HS-5 (cell line): ENCODE measurements at places on chromosomes 4 and X.

DNA sequence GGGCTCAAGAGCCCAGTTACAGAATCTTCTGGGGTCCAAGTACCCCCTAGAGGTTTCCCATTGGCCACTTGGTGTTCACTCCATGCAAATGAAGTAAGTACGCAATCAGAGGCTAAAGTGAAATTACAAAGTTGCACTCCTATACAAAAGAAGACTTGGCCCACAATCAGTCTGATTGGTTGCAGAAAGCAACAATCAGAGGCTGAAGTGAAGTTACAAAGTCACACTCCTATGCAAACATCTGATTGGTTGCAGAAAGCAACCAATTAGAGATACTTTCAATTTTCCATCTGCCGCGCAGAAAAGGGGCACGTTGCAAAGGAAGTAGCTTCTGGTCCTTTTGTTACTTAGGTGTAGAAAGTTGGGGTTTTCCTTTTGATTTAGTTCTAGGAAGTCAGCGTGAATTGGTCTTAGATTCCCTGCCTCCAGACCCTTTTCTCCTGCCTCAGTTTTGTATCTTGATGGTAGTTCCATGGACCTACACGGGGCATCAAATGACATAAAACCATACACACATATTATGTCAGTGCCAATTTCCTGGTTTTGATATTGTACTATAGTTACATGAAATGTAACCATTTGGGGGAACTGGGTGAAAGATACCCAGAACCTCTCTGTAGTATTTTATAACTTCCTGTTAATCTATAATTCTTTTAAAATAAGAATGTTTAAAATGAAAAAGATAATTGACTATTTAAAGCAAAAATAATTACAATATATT lies 12.4 kb upstream of the PIN4 start:
- no peak for DNase-seq

DNA sequence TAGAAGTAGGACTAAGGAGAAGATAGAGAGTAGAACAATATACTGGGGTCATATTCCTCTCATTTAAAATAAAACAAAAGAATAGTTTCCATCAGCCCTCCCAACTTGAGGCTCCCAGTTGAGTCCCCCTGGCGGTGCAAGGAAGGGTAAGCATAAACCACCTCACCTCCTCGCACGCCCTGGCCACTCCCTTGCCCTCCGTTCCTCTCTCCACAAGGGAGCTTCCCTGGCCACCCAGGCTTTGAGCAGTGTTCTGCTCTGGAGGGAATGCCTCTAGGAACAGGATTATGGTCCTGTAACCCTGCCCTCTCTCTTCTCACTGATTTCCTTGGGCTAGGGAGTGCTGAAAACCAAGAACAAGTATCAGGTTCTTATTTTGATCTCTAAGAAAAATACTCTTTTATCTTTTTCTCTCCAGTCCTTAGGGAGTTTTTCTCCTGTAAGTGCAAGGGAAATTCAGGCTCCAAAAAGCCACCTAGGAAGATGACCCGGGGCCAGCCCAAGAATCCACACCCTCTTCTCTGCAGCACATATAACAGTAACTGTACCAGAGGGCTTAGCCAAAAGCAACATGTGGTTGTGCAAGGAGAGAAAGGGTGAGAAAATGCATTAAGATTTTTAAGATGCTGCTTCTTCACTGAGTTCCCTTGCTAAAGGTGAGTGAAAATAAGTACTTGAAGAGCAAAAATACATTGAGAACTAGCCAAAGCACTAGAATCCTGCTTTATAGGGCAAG lies 69.9 kb downstream of the USP38 start:
- DNase-seq: no peak

DNA sequence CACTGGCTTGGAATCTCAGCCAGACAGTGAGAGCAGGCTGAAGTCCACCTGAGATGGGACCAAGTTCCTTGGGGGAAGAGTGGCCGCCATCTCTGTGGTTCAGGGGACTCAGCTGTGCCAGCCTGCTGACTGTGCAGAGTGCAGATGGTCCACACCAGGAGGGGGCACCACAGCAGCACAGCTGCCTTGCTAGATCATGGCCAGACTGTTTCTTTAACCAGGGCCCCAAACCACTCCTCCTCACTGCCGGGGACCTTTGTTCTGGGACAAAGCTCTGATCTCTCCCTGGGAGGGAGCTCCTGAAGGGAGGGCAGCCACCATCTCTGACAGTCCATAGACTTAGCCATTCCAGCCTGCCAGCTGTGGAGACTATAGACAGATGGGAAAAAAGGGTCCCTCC lies 2189.6 kb downstream of the PCDH7 start:
- no peak for DNase-seq

GRCh38 chrX:4547213-4547836 lies 833.9 kb upstream of the PRKX start:
- no peak for DNase-seq

DNA sequence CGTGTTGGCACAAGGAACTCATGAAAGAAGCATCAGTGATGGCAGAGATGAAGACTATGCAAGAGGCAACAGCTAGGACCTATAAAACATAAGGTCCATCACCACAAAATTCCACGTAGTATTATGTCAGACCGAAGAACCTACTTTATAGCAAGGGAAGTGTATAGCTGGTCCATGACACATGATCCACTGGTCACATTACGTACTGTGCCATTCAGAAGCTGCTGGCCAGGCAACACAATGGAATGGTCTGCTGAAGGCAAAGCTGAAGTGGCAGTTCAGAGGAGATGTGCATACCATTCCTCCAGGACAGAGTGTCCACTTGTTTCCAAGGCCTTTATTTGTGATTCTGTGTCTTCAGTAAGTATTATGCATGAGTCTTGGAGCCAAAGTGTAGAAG lies 215.5 kb upstream of the UGT8 start:
- no peak for DNase-seq

- no peak for DNase-seq
Observed at GRCh38 chr4:53785996-53786395, 194.7 kb upstream of the LNX1 start.

GRCh38 chr4:82473621-82474164 lies 43.3 kb downstream of the ENOPH1 start:
- DNase-seq: no peak

GRCh38 chr4:184713887-184714286 lies 20.0 kb downstream of the CENPU start:
- DNase-seq: no peak

GRCh38 chr4:57020467-57021101 lies 41.9 kb downstream of the POLR2B start:
- peak; percentile 72 for DNase-seq

GRCh38 chr4:179095585-179096221 lies 1653.5 kb upstream of the AGA start:
- DNase-seq: no peak

- DNase-seq: no peak
Observed at GRCh38 chr4:183435803-183436202, 8.6 kb upstream of the CDKN2AIP start.

DNA sequence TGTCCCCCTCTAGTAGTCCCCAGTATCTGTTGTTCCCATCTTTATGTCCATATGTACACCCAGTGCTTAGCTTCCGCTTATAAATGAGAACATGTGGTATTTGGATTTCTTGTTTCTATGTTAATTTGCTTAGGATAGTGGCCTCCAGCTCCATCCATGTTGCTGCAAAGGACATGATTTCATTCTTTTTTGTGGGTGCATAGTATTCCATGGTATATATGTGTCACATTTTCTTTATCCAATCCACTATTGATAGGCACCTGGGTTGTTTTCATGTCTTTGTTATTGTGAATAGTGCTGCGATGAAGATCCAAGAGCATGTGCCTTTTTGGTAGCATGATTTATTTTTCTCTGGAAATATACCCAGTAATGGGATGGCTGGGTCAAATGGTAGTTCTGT lies 6.3 kb downstream of the RAP1GDS1 start:
- no peak for DNase-seq

DNA sequence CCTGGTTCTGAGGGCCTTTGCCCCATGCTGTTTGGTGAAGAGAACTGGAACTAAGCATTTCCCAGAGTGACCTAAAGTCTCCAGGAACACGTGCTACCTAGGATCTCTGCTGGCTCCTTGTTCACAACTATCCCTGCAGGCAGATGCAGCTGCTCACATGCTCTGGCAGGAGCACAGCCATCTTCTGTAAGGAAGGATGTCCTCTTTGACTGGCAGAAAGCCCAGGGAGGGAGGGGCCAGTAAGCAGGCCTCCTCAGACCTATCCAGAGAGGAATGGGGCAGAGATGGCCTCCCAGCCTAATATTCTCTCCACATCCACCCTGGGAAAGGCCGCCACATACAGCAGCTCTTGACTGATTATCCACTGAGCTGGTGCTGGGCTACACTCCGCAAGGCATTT lies 142.8 kb upstream of the EOLA2 start:
- no peak for DNase-seq

- no peak for DNase-seq
Observed at GRCh38 chr4:2832309-2832980, 11.2 kb upstream of the ADD1 start.

- DNase-seq: no peak
Observed at GRCh38 chr4:41632481-41633073, 94.6 kb downstream of the LIMCH1 start.

- no peak for DNase-seq
Observed at GRCh38 chrX:7050271-7050670, 97.2 kb upstream of the STS start.

- DNase-seq: no peak
Observed at GRCh38 chr4:7623468-7623867, 188.7 kb upstream of the PSAPL1 start.

DNA sequence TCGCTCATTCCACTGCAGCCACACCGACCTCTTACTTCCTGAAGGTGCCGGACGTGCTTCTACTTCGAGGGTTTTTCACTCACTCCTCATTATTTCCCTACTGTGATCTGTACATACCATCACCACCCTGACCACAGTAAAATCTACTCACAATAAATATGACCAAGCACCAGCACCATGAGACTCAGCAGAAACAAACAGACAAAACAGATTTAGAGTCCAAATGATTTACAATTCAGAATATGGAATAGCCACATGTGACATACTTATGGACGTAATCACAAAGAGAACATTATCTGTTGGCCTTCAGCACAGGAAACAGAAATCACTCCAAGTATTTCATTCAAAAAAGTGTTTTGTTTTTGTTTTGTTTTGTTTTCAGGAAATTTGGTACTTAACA lies 16.1 kb upstream of the KLB start:
- no peak for DNase-seq

DNA sequence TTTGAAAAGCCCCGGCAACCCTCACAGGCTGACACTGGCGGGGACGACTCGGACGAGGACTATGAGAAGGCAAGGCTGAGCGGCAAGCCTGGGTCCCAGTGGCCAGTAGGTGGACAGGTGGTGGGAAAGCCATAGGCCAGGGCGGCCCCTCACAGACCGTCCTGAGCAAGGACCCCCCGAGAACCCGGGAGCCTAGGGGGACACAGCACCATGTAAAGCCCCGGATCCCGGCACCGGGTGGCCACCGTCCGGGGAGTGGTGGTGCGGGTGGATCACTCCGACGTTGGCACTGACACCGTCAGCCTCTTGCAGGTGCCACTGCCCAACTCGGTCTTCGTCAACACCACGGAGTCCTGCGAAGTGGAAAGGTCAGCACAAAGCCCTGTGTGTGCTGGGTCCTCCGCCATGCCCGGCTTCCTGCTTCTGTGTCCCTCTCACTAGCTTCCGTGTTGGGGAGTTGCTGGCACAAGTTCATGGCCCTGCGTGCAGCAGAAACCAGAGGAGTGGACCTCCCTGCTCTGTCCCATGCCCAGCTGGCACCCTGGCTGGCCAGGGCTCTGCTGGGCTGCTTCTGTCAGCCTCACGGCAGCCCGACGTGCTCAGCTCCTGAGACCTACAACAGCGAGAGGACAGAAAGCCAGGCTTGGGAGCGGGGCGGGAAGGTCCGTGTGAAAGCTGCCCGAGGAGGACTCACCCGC lies 11.9 kb upstream of the ADD1 start:
- DNase-seq: no peak

GRCh38 chrX:51694254-51694653 lies 11.6 kb upstream of the CENPVL2 start:
- DNase-seq: no peak

DNA sequence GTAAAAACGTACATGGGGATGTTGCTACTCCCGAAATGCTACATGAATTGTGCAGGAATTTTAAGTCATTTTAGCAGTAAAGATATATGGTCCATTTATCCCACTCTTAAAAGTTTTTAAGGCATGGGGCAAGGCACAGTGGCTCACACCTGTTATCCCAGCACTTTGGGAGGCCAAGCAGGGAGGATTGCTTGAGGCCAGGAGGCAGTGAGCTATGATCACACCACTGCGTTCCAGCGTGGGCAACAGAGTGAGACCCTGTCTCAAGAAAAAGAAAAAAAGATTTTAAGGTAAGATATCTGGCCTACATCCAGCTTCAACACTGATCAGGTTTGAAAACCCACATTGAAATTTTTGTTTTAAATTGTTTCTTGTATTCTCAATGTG lies 1.2 kb upstream of the SEC24D start:
- no peak for DNase-seq

GRCh38 chrX:35351795-35352483 lies 409.3 kb downstream of the FAM47B start:
- DNase-seq: no peak

- DNase-seq: no peak
Observed at GRCh38 chr4:186772936-186773487, 49.4 kb upstream of the FAT1 start.

DNA sequence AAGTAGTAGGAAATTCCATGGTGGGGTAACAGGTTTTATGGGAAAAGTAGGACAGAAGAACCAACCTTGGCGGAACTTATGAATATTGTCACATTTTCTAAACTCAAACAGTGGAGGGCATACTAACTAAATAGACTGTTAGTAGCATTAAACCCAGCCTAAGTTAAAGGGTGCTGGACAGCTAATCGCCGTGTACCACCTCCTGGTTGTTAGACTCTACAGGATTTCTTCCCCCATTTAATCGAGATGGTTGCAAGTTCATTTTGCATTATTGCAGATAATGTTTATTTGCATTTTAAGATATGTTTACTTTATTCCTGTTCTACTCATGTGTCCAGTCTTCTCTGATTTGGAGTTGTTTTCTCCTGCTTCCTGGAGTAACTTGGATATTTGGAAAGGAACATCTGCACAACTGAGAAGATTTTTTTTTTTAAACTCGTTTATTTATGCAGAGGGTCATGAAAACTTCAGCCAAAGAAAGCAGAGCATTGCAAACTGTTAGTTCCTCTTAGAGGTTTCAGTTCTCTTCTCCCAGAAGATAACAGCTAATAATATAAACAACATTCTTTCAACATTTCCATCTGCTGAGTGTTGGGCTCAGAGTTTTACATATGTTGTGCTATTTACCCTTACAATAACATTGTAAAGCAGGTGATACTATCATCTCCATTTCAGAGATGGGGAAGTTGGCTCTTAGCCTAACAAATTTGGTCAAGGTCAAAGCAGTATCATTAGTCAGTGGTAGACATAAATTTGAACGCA lies 51.5 kb upstream of the TBC1D9 start:
- DNase-seq: no peak

GRCh38 chrX:118536204-118536603 lies 40.6 kb downstream of the DOCK11 start:
- DNase-seq: no peak

- DNase-seq: peak; percentile 49
Observed at GRCh38 chr4:110840221-110840654, 217.4 kb upstream of the PITX2 start.

DNA sequence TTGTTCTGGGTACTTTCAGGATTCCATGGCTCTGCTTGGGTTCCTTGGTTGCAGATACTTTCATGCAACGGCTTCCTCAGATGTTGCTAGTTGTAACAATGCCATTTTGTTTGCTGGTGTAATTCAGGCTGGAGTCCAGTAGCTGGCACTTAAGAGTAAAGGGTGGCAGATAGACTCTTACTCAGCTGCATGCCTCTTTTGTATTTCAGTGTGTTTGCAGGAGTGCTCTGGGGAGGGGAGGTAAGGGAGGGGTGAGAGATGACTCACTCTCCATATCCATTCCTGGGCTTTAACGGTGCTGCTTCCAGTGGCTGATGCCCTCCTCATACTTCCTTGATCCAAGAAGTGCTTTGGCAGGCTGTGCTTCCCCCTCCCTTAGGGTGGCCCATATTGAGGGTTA lies 155.2 kb downstream of the ZNF330 start:
- DNase-seq: peak; percentile 51
